ENCODE measurements at places on chromosomes 3 and 15.

GRCh38 chr3:42830437-42831320 is 21.4 kb downstream of the ACKR2 start:
- peak; percentile 33 for DNase-seq

GRCh38 chr15:40364251-40364650 is 6.2 kb downstream of the DISP2 start:
- no peak for DNase-seq

DNA sequence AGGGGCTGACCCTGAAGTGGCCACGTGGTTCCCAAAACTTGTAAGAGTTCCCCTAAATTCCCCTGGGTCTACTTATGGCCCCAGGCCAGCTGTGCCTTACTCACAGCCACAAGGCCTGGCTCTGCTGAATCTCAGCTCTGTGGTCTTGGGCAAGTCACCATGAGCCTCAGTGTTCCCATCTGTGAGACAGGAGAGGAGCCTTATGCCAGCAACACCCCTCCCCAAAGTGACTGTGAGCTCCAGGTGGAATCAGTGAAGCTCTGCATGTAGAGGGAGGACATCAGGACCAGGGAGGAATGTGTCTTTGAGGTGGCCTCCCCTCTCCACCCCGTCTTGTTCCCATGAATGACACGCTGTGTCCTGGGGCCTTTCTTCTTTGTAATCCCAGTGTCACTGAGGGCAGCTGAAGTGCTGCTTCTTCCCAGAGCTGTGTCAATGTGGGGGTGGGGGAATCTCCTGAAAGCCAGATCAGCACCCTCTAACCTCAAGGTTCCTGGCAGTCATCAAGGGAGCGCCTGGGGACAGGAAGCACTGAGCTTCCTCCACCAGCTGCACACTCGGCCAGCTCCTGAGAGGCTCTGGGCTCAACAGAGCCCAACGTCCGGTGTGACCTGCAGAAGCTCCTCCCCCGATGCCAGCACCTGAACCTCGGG is 258.9 kb downstream of the UACA start:
- peak; percentile 45 for DNase-seq

- DNase-seq: no peak
Observed at GRCh38 chr15:73014904-73015303, 37.4 kb upstream of the NEO1 start.

- peak; percentile 83 for DNase-seq
Observed at GRCh38 chr3:8555113-8555661, 53.6 kb downstream of the LMCD1 start.

- DNase-seq: no peak
Observed at GRCh38 chr15:62447742-62448141, 282.7 kb upstream of the C2CD4B start.

DNA sequence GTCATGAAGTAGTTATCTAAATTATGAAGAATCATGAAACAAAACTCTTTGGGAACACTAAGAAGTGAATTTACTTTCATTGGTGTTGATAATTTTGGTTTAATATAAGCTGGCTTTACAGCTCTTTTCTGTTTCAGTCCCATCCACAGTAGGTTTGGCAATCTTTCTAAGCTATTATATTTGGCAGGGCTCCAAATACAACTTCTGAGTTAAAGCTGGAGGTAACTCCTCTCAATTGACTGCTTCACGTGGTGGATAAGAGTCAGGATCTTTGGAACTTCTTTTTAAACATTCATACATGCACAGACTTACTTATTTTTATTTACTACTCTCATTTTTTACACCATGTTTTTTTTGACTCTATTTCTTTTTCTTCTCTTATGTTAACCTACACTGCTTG is 106.5 kb upstream of the EPHA3 start:
- peak; percentile 25 for DNase-seq

DNA sequence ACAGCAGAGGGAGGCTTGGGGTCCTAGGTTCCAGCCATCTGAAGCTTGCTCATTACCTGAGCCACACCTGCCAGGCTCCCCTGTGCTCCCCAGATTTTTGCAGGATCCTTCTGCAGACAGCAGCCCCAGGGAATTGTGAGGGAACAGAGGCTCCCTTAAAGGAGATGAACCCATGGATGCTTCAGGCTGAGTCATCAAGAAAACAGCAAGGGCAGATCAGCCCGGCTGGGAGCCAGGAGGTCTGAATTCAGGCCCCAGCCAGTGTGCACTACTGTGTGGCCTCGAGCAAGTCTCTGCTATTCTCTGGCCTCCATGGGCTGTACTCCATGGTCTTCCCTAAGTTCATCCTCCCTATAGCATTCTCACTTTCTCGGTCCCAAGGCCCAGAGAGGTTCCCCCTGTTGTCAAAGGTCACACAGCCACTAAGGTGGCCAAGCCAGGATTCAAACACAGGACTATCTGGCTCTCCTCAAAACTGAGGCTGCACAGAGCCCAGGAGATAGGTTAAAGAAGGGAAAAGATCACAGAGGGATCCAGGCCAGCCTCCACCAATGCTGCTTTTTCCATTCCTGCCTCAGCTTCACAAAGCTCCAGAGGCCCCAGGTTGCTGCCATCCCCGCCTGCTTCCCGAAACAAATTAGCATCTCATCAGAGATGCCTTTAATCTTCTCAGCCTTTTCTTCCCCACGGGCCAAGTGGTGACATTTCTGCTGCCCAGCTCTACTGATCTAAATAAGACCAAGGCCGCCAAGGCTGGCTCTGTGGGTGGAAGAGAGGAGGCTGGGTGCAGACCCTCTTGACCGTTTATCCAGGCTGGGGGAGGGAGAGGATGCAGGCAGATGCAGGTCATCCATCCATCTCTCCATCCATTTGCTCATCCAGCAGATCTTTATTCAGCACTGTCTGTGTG is 21.2 kb upstream of the GRIP2 start:
- peak; percentile 34 for DNase-seq

- peak; percentile 33 for DNase-seq
Observed at GRCh38 chr3:45056608-45057301, 30.7 kb downstream of the CLEC3B start.

DNA sequence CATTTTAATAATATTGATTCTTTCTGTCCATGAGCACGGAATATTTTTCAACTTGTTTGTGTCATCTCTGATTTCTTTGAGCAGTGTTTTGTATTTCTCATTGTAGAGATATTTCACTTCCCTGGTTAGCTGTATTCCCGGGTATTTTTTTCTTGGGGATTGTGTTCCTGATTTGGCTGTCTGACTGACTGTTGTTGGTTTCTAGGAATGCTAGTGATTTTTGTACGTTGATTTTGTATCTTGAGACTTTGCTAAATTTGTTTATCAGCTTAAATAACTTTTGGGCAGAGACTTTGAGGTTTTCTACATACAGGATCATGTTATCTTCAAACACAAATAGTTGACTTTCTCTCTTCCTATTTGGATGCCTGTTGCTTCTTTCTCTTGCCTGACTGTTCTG is 418.8 kb upstream of the ALCAM start:
- DNase-seq: peak; percentile 38

DNA sequence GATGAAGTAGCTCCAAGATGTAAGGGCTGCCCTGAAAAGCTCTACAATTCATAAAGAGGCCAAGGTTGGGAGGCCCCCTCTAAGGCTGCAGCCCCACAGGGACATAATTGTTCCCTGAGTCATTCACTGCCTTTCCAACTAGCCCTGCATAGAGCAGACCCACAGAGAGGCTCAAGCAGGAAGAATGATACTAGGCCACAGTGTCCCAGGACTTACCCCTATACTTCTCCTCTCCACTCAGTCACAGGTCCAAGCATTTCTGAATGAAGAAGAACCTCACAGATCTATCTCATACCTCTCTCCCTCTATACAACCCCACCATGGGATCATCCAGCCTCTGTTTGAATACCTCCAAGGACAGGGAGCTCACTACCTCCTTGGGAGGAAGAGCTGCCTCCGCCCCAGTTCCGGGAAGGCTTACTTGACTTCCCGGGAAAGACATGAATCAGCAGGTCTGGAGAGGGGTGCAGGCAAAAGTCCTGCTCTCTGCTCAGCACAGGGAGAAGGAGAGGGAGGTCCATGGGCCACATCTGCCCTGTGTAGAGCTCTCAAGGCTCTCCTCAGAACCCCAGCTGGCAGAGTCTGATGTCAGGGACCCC is 6.9 kb upstream of the SKIC8 start:
- DNase-seq: peak; percentile 75

DNA sequence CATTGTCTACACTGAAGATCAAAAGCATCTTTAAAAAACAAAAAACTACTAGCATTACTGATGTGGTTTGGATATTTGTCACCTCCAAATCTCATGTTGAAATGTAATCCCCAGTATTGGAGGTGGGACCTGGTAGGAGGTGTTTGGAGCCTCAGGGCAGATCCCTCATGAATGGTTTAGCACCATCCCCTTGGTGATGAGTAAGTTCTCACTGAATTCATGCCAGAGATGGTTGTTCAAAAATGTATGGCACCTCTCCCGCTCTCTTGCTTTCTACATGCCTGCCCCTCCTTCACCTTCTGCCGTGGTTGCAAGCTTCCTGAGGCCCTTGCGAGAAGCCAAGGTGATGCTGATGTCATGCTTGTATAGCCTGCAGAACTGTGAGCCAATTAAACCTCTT is 136.6 kb upstream of the FHIT start:
- no peak for DNase-seq

DNA sequence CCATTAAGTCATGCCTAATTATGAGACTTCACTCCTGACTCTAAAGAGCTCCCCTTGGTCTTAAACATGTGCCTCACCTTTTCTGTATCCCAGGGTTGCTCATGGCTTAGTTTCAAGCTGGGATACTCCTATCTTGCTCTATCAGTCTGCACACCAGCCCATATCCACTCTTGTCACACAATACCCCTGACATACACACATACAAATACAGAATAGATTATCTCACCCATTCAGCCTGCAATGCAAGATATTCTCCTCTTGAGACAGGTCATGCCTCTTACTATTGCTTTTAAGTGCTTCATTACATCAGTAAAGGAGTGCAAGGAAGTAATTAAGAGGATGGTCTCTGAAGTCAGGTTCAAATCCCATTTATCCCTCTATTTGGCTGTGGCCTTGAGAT is 587.3 kb downstream of the IGSF11 start:
- DNase-seq: no peak

- DNase-seq: no peak
Observed at GRCh38 chr3:126932188-126932931, 50.6 kb upstream of the PLXNA1 start.

DNA sequence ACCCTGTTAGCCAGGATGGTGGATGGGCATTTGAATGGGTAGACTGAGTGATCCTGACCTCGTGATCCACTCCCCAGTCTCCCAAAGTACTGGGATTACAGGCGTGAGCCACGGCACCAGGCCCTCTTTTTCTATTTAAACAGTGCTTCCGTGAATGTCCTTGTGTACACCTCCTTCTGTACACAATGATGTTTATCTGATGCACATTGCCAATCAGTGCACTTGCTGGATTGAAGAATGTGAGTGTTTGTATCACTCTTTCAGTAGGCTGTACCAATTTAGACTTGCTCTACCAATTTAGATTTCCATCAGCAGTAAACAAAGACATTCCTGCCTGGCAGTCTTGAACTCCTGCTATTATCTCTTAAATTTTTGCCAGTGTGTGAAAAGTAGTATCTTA is 8.9 kb upstream of the ZNF619 start:
- DNase-seq: no peak

- no peak for DNase-seq
Observed at GRCh38 chr3:39657775-39658174, 151.6 kb upstream of the MYRIP start.

- no peak for DNase-seq
Observed at GRCh38 chr15:90025489-90026033, 24.4 kb downstream of the ZNF710 start.

DNA sequence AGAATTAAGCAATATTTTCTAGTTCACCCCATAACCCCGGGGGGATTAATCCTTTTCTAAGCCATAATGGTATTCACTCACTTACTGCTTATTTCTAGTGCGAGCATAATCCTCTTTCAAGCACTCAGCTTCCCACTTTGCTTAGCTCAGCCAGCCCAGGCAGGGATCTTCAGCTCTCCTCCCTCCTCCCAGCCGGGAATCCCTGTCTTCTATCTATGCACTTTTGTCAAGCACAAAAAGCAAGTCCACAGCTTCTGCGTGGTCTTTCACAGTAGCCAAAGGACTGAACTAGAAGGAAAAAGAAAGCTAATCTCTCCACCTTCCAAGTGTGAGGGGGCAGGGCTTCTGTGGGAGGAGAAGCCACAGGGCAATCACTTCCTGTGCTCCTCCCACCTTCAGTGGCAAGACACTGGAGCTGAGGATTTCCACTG is 62.8 kb downstream of the PEX5L start:
- DNase-seq: no peak

GRCh38 chr3:146246526-146246925 is 4.4 kb downstream of the PLSCR4 start:
- no peak for DNase-seq

GRCh38 chr3:7897655-7898054 is 604.0 kb upstream of the LMCD1 start:
- no peak for DNase-seq

- peak; percentile 72 for DNase-seq
Observed at GRCh38 chr3:171092467-171092911, 66.0 kb upstream of the SLC2A2 start.

- DNase-seq: no peak
Observed at GRCh38 chr15:38190501-38190900, 62.1 kb upstream of the SPRED1 start.

- no peak for DNase-seq
Observed at GRCh38 chr15:60009124-60009960, 5.2 kb downstream of the FOXB1 start.

- no peak for DNase-seq
Observed at GRCh38 chr3:190222916-190223315, 99.3 kb downstream of the CLDN1 start.

- DNase-seq: no peak
Observed at GRCh38 chr3:55094676-55095075, 166.8 kb upstream of the LRTM1 start.

DNA sequence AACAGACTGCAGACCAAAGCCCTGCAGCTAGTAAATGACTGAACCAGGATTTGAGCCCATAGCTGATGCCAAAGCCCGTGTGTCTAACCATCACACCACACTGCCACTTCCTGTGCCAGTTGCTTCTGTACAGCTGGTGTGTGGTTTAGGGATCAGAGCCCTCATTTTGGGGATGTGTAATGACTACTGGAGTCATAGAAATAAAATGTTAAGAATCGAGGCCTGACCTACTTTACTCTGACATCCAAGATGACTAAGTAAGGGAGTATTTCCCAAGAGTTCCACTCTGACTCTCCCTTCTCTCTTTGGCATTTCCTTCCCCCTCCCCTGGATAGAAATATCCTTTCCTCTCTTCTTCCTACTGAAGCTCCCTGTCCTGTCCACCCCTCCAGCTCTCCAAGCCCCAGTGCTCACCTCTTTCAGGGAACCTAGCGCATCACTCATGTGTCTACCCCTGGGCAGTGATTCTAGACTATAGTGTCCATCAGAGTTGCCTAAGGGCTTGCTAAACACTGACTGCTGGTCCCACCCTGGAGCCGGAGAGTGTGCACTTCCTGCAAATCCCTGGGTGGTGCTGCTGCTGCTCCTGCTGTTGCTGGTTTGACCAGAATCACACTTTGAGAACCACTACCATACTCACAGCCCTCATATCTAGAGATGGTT is 53.8 kb downstream of the MGLL start:
- DNase-seq: peak; percentile 96

GRCh38 chr15:89095073-89095472 is 6.8 kb downstream of the ABHD2 start:
- DNase-seq: no peak

- peak; percentile 4 for DNase-seq
Observed at GRCh38 chr3:152538518-152538917, 269.8 kb downstream of the MBNL1 start.
